ENCODE measurements at places on chromosomes 11 and 22.

- DNase-seq, result no peak
Observed at GRCh38 chr11:19849107-19849789, 136.6 kb downstream of the NAV2 start.

- DNase-seq, result no peak
Observed at GRCh38 chr11:92846491-92847125, 122.8 kb upstream of the MTNR1B start.

DNA sequence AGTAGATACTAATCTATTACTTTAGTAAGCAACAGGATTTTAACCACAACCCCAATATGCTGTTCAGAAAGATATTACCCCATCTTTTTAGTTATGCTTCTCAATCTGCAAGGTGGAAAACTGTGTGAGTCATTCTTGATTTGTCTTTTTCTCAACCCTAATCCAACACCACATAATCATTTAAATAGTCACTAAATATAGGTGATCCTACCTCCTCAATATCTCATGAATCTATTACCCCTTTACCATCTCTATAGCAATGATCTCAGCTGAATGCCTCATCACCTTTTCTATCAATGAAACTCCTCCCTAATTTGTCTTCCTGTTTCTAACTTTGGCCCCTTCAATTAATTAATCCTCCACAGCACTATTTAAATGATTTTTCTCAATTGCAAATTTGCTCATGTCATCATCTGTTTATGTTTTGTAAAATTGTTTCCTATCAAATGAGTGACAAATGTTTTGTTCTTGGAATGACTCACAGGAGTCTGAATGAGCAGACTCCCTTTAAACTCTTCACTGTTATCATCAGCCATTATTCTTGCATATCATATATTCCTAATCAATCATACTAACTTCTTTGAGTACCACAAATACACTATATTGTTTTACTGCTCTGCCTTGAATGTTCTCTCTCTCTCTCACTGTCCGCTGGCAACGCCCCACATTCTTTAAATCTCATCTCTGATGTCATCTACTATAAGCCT lies 26.1 kb downstream of the SNX19 start:
- DNase-seq, result no peak

DNA sequence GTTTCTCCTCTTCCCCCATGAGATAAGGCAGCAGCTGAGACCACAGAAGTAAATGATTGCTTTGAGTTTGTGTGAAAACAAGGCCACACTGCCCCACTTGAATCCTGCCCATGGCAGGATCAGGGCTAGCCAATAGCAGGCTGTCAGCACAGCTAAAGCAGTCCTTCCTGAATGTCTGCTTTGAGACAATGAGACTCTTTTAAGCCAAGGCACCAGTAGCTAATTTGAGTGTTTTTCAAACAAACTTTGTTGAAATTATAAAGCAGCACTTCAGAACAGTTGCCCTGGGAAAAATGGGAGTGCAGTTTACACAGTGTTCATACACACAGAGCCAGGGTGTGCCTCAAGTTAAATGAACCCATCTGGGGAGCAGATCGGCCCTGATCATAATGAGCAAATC lies 103.5 kb upstream of the OR5AK2 start:
- peak; percentile 15 for DNase-seq

DNA sequence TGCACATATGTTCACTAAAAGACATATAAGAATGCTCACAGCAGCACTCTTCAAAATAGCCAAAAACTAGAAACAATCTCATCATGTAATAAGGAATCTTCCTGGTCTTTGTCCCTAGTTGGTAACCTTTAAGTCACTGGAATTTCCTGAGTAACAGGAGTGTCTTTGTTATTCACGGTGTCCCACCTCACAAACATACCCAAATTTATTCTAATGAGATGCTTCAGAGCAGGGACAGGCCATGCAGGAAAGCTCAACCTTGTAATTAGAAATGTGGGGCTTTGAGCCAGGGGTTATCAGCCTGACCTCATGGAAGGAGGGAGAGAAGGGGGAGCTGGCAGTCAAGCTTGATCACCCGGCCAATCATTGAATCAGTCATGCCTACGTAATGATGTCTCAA lies 40.3 kb upstream of the NFRKB start:
- no peak for DNase-seq

GRCh38 chr11:2666401-2666741 lies 33.4 kb downstream of the KCNQ1OT1 start:
- DNase-seq, result no peak

DNA sequence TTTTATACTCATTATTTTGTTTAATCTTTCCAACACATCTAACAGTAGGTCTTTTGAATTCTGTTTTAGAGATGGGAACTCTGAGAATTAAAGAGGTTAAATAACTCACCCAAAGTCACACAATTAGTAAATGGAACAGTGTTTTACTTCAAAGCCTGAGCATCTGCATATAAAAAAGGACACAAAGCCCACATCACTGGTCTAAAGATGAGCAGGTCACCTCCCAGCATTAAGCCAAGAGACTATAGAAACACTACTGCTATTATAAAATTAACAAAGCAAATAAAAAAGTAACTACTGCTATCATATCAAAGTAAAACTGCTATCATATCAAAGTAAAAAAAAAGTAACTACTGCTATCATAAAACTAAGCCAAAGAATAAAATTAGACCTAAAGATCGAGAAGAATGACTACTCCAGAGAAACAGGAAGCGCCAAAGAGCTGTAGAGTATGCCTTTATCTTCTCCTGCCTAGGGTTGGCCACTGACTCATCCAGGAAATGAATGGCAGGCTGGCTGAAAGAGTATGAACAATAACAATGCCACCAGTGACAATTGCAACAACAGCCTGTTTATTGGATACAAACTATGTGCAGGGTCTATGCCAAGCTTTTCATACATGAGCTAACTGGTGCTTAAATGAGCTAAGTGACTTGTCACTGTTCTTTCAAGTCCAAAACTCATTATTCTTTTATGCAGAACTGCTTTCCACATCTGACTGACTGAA lies 1153.0 kb upstream of the TENM4 start:
- no peak for DNase-seq

- DNase-seq, result no peak
Observed at GRCh38 chr11:102914238-102915043, 39.7 kb upstream of the MMP12 start.

DNA sequence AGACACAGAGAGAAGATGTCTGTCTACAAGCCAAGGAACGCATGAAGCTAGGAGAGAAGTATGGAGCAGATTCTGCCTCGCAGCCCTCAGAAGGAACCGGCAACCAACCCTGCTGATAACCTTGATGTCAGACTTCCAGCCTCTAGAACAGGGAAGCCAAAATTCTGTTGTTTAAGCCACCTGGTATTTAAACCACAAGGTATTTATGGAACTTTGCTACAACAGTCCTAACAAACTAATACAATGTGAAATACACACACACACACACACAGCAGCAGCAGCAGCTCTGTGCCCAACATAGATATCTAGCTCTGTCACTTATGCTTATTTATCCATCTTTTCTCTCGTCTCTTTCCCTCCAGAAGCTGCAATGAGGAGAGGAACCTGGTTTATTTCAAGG lies 400.0 kb downstream of the ETS1 start:
- DNase-seq, result no peak

GRCh38 chr22:27358096-27358870 lies 443.3 kb downstream of the MN1 start:
- no peak for DNase-seq

- DNase-seq, result no peak
Observed at GRCh38 chr11:124517314-124517713, 26.1 kb downstream of the OR8B12 start.

DNA sequence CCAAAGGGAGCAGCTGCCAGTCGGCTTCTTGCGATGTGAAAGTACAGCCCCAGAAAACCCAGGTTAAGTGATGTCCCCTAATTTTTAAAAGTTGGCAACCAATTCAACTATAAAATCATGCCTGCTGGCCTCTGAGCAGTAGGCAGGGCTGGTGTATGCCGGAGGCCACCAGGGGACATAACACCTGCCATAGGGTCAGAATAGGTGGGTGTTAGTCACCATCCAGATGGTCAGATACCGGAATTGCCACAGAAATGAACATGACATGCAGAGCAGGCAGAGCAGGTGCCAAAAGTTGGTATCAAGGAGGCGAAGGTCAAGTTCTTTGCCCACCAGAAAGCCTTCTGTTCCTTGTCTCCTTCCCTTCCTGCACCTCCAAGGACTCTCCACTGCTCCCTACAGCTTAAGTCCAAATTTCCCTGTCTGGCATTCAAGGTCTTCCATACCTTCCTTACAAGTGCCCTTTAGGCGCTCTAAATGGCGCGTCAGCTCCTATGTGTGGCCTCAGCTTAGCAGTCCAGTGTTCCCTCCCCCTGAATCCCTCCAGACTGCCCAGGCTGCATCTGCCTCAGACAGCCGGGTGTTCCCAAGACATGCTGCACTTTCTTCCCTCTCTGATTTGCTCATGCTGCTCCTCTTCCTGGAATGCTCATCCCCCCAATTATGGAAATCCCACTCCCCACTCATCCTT lies 45.1 kb downstream of the PTPRJ start:
- no peak for DNase-seq

- DNase-seq, result no peak
Observed at GRCh38 chr11:60792521-60792920, 7.4 kb downstream of the MS4A10 start.

GRCh38 chr11:4185561-4185960 lies 91.0 kb downstream of the RRM1 start:
- no peak for DNase-seq

DNA sequence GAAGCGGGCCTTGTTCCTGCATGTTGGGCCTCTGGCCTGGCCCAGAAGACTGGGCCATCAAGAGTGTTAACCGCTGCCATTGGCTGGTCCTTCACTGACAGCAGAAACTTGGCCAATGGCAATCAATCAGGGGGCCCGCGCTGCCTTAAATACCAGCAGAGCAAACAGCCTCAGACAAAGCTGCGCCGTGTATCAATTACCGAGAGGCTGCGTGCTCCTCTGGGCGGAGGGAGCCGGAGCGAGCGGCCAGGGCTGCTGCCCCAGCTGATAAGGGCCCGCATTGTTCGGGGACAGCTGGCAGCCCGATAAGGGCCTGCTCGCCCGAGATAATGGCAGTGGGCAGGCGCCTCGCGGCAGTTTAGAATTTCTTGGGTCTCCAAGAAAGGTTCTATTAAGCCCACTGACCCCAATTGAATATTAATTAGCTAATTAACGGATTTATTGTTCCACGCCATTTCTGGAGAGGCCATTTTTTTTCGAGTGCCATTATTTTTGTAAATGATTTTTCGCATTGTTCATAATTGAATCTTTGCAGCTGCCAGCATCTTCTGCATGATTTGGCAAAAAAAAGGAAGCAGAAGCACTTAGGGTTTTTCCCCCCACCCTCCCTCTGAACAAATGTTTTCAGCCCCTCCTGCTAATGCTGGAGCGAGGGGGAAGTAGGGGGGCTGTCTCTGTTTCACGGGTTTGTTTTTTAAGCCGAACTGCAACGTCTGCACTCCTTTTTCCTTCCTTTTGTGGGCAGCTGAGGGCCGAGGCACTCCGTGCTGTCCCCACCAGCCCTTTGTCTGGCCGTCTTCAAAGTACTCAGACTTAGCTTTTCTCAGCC lies 37.6 kb upstream of the RIC3 start:
- DNase-seq, result peak; percentile 68

GRCh38 chr11:133366147-133366546 lies 166.2 kb downstream of the OPCML start:
- DNase-seq, result no peak

DNA sequence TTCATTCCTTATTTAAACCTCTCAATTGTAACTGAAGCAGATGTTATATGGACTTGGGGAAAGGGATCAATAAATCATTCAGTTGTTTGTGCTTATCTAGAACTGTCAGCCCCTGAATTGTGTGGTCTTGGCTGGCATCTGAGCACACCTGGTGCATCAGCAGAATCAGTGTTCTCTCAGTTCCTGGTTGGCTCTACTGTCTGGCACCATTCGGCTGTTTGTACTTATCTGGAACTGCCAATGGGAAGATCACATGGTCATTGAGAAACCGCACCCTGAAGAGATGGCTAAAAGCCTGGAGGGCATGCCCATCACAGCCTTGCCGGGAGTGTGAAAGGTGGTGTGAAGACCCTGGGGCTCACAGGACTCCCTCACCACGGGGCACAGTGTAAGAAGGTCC lies 37.1 kb upstream of the EHF start:
- no peak for DNase-seq

DNA sequence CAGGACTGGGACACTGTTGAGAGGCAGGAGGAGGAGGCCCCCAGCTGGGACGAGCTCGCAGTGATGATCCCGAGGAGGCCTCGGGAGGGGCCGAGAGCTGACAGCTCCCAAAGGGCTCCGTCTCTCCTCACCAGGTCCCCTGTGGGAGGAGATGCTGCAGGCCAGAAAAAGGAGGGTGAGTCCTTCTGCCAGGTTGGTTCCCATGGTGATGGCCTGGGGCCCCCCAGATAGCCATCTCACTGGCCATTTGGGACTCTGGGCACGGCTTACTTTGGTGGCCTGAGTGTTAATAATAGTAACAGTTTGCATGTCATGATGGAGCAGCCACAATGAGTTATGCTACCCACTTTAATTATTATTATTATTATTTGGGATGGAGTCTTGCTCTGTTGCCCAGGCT lies 18.9 kb downstream of the TRIOBP start:
- no peak for DNase-seq

DNA sequence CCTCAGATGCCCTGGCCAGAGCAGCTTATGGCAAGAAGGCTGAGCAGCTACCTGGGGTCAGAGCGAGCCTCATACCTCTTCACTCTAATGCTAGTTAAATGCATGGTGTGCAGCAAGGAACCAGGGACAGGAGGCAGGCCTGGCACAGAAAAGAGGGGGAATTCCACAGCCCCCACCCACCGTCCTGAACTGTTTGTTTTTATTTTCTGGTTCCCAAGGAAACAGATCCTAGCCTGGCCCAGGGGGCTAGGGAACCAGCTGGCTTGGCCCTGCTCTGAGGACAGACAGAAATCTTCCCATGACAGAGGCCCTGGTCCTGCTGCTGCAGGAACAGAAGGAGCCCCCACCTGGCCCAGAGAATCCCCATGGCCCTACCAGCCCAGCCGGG lies 40.4 kb downstream of the SLCO2B1 start:
- peak; percentile 61 for DNase-seq

- no peak for DNase-seq
Observed at GRCh38 chr11:79458709-79459108, 17.9 kb upstream of the TENM4 start.

- DNase-seq, result no peak
Observed at GRCh38 chr11:57399972-57400578, 9.6 kb upstream of the PRG2 start.

- no peak for DNase-seq
Observed at GRCh38 chr11:3859373-3859881, 4.0 kb downstream of the STIM1 start.

DNA sequence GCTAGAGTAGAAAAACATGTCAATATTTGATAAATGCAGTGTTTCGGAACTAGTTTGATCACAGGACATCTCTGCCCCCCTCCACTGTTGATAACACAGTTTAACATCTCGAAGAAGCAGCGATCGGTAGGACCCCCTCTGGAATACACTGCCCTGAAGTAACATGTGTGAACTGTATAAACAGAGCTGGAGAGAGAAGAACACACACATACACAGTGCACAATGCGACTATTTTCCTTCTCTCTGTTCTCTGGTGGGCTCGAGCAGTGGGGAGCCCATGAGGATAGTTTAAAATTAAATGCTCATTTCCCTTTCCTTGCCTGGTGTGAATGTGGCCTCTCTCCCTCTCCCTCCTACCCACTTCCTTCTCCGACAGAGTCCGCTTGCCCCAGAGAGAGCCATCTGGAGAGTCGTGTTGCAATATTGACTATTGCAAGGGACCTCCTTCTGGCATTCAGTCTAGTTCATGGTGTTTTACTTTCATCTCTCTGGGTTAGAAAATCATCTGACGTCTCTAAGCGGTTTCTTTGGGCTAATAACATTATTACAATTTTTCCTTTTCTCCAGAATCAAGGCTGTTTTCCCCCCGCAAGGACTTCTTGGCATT lies 51.6 kb upstream of the BARX2 start:
- no peak for DNase-seq

GRCh38 chr22:22745225-22746060 lies 101.0 kb downstream of the GGTLC2 start:
- no peak for DNase-seq

All from spinal cord (tissue), 10 donors.